Inflammatory macrophage (primary cell): ENCODE measurements at places on chromosomes 3 and 15.

DNA sequence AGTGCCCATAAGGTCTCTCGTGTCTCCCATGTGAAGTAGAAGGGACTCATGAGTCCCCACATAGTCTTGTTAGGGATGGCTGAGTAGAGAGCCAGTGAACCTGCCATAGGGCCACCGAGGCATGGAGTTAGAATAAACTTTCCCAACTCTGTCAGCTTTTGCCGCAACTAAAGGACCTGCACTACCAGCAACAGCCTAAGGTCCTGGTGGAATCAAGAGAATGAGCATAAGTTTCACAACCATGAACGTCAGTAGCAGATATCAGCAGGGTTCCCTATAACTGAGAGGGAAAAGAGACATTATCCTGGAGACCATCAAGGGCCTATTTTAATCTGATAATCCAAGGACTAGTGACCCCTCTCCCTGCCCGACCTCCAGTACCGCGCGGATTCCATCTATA lies 60.3 kb upstream of the FNDC3B start:
- peak; percentile 41 for DNase-seq

DNA sequence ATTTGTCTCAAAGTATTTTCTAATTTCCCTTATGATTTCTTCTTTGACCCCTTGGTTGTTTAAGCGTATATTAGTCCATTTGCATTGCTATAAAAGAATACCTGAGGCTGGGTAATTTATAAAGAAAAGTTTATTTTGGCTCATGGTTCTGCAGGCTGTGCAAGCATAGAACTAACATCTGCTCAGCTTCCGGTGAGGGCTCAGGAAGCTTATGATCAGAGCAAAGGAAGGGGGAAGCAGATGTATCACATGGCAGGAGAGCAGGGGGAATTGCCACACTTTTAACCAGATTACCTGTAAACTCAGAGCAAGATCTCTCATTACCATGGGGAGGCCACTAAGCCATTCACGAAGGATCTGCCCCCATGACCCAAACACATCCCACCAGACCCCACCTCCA lies 148.2 kb downstream of the PDE8A start:
- DNase-seq: no peak

- DNase-seq: no peak
Observed at GRCh38 chr3:184788751-184789150, 23.2 kb upstream of the VPS8 start.

DNA sequence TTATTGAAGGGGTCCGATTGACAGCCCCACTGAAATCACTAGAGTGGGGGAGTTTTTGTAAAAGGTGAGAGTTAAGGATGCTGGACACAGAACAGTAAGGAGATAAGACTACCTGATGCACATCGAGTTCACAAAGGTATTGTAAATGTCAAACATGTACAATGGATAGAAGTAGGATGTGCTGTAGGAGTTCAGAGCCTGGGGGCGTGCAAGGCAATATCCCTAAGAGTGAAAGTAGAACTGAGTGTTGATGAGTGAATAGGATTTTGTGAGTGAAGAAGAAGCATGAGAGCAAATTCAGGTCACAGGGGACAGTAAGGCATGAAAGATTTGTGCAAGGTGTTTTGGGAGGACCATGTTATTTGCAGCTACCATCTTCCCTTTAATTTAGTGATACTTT lies 21.5 kb downstream of the DOCK3 start:
- no peak for DNase-seq

DNA sequence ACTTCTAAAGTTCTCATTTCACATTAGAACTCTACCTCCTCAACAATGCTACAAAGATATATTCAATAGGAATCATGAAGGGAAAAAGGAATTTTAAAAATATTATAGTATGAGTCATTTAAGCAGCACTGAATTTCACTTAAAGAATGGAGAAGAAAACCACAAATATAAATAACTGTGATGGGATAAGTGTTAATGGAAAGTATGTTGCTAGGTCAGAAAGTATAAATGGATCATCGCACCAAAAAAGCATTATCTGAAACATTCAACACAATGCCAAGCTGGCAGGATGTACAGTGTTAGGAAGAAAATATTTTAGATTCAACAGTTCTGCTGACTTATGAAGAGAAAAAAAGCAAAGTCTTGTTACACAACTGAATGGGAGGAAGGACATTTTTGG lies 101.4 kb downstream of the TFG start:
- DNase-seq: no peak

DNA sequence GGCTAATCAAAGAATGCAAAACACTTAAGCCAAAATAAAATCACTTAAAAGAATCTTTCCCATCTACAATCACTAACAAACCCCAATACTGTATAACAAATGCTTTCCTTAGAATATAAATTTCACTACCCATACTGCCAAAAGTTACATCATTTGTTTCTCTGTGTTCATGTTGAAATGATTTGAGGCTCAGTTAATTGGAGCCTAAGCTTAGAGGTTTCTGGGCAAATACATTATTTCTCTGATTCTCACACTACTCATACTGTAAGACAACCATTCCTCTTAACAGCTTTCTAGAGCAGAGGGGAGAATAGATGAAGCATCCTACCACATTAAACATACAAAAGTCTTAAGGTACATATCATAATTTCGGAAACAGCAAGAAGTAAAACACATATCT lies 2.1 kb downstream of the RIOX2 start:
- DNase-seq: no peak

- DNase-seq: no peak
Observed at GRCh38 chr3:123021388-123021787, 6.2 kb downstream of the SEMA5B start.

DNA sequence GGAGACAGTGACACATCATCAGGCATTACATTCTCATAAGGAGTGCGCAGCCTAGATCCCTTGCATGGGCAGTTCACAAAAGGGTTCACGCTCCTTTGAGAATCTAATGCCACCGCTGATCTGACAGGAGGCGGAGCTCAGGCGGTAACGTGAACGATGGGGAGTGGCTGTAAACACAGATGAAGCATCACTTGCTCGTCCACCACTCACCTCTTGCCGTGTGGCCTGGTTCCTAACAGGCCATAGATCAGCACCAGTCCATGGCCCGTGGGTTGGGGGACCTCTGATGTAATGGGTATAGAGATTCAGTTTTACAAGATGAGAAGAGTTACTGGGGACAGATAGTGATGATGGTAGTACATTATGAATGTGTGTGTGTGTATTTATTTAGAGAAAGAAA lies 63.0 kb downstream of the FRMD5 start:
- DNase-seq: no peak

DNA sequence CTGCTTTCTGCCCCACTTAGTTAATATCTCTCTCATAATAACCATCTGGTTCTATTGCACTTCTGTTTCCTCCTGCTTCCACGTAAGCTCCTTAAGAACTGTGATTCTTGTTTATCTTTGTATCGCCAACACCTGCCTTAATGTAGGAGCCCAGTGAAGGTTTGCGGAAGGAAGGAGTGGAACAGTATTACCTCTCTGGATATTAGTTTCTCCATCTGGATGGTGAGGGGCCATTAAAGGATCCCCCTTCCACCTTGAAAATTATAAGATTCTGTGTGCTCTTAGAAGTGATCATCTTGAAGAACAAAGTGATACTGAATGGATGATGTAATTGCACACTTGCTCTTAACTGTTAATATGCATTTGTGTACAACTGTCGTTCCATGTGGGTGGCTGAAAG lies 2.2 kb downstream of the CHRNA5 start:
- no peak for DNase-seq

DNA sequence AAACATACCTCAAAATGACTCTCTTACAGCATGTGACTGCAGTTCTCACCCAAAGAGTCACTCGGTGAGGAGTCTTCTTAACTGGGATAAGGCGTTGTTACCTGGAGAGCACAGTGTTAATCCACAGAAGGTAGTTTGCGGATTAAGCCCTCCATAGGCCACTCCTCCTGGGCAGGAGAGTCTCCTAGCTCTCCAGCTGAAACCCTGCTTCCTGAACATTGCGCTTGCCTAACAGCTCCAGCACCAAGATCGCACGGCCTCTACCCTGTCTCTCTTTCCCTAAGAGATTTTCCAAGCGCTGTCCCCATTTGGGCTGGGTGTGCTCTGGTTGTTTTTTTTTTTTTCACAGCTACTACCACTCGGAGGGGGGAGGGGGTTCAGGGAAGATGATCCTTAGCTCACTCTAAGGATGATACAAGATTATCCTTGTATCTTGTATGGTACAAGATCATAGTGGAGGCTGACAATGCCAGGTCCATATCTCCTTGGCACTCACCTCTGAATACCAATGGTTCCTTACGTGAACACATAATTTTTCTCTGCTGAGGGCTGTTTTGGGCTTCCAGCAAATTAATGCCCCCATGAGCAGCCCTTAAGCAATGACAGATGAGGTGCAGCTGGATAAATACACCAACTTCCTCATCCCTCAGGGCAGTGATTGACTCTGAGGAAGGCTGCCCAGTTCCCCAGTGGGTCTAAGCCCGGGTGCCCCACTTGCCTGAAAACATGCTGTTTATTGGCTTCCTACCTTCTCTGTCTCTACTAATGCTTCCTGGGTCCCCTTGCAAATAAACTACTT lies 185.2 kb upstream of the TSC22D2 start:
- peak; percentile 19 for DNase-seq

DNA sequence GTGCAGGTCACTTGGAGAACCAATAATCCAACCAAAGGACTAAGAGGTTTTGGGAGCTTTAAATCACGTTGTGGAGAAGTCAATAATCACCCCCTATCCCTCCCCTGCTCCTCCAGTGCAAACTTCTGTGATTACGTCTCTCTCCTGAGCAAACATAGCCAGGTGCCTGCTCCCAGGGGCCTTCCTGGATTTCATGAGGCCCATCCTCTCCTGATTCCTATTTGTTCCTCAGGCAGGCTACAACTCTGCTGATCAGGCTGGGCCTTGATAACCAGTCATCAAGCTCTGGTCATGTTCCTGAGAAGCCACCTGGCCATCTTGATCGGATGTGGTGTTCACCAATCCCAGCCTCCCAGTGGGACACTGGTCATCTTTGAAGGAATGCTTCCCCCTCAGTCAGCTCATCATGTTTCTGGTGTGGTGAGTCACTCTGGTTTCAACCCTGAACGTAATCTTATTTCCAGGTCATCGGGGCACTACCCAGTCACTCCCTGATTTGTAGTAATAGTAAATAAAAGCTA lies 2.9 kb upstream of the ZNF710 start:
- peak; percentile 44 for DNase-seq

GRCh38 chr15:67511606-67512005 lies 9.3 kb upstream of the C15orf61 start:
- DNase-seq: no peak

DNA sequence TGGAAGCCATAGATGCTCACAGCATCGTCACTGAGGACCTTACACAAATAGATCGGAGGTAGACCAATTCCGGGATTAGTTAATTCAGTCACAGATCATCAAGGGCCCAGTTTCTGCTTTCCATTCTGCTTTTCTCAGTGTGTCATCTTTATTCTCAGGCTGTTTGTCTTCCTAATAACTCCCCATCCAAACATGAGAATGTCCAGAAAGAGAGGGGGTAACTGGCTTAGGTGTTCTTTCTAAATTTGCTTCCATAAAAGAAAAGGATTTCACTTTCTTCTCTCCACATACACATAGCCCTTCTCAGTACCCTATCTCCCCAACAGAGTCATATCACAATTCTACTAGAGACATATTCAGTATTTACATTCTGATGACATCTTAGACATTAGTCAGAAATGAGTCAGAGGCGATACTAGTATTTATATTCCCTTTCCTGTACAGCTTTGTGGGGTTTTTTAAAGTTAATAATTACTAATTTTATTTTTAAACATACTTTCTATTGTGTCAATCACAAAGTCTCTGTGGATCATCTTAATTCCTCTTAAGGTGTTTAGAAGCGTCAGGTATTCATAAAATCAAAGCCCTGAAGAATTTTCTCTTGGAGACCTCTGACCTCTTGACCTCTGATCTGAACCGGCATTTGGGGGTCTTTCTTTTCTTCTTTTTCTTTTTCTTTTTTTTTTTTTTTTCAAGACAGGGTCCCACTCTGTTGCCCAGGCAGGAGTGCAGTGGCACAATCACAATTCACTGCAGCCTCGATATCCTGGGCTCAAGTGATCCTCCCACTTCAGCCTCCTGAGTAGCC lies 24.3 kb upstream of the IL12A start:
- no peak for DNase-seq

GRCh38 chr3:151012753-151013152 lies 40.2 kb upstream of the CLRN1 start:
- DNase-seq: no peak

DNA sequence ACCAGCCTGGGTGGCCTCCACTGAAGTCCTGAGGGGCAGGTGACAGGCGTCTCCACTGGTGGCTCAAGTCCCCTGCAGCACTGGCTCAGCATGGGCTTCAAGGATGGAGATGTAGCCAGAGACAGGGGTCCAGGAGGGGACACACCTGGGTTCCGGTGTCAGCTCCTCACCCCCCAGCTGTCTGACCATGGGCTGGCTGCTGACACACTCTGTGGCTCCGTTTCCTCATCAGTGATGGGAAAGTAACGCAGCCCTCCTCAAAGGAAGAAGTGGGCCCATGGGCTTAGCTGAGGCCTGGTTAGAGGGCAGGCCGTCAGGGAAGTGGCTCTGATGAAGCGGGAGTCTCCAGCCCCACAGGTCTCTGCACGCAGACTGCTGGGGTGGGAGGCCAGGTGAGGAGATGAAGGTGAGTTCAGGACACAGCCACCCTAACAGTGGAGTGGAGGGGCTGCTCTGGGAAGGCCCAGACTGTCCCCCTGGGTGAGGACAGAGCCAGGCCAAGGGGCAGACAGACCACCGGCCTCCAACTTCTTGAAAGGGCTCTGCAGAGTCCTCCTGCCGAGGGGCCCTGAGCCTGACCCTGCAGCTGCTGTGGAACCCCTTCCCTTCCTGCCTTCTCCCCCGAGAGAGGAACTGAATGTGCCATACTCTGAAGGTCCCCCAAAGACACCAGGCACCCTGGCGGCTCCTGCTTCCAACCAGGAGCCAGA lies 24.0 kb downstream of the PSTPIP1 start:
- DNase-seq: peak; percentile 35

- no peak for DNase-seq
Observed at GRCh38 chr3:48553886-48554845, 2.4 kb downstream of the PFKFB4 start.

GRCh38 chr15:79478108-79478507 lies 46.0 kb downstream of the MINAR1 start:
- no peak for DNase-seq

DNA sequence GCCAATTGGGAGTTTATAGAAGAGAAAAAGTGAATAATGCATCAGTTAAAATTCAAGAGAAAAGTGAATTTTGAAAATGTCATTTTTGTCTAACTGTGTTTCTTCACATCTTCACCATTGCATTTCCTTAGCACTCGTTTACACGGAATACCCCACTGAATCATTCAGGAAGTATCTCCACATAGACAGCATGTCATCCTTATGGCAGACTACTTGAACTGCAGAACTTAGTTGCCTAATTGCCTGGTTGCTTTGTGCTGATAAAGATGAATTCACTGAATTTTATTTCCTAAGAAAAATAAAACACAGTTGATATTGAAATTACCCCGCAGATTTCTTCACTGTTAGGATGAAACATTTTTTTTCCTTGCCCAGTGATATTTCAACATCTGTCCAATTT lies 627.1 kb downstream of the ROBO1 start:
- DNase-seq: no peak

GRCh38 chr3:67901681-67902080 lies 247.3 kb upstream of the SUCLG2 start:
- no peak for DNase-seq
